ENCODE measurements at places on chromosomes 6 and 20.

GRCh38 chr6:170010665-170011203 lies 259.3 kb downstream of the ERMARD start:
- no peak for DNase-seq

GRCh38 chr6:161403717-161404116 lies 129.9 kb upstream of the AGPAT4 start:
- DNase-seq = no peak

DNA sequence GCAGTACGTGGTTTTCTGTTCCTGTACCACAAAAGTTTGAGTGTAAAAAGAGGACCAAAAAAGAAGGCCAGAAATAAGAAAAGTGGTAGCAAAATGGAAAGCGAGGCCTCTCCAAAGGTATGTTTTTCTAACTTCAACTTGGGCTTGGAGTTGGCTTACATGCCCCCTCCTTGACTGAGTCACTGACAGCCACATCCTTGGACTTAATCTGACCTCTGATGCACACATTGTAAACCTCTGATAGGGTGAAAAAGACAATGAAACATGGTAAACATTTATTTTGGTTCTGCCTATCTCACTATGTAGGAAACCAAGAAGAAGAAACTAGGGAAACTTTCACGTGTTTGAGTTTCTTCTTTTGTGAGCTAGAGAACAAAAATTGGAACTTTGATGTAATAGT lies 503.2 kb upstream of the ID4 start:
- DNase-seq = no peak

GRCh38 chr6:37622646-37623071 lies 75.0 kb downstream of the MDGA1 start:
- DNase-seq = peak; percentile 38

DNA sequence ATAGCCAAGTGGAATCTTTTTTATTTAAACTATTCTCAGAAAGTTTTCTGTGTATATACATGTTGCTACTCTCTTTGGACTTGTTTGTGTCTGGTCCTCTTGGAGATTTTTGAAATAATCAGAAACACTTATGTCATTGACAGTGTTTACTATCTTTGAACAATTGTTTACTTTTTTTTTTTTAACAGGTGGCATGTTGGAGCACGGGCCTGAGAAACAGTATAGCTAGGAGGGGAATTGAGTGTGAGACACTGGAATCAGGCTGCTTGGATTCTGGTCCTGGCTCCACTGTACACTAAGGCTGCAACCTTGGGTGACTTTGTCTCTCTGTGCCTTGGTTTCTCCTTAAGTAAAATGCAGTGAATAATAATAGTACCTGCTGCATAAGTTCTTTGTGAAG lies 279.6 kb downstream of the PRL start:
- no peak for DNase-seq

DNA sequence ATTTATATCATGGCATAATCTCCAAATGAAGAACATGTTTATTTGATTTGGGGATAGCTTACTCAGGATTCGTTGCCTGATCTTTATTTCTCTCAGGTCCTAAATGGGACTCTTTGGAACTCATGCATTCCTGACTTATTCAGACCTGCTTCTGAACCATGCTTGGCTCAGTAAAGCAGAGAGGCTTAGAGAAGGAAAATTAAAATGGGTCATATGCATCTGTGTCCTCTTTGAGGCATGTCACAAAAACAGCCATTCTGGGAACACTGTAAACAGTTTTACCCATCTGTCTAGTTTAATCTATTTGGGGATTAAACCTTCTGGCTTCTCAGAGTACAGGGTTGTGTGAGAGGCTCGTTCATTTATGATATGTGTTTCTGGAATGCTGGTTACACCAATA lies 1017.3 kb downstream of the KIF16B start:
- DNase-seq = no peak

DNA sequence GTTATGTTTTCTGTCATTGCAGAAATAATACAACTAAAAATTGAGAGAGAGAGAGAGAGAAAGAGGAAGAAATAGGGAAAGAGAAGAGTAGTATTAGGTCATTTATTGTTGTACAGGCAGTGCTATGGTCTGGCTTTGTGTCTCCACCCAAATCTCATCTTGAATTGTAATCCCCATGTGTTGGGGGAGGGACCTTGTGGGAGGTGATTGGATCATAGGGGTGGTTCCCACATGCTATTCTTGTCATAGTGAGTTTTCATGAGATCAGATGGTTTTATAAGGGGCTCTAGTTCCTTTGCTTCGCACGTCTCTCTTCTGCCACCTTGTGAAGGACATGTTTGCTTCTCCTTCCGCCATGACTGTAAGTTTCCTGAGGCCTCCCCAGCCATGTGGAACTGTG lies 677.4 kb upstream of the CHD6 start:
- no peak for DNase-seq

DNA sequence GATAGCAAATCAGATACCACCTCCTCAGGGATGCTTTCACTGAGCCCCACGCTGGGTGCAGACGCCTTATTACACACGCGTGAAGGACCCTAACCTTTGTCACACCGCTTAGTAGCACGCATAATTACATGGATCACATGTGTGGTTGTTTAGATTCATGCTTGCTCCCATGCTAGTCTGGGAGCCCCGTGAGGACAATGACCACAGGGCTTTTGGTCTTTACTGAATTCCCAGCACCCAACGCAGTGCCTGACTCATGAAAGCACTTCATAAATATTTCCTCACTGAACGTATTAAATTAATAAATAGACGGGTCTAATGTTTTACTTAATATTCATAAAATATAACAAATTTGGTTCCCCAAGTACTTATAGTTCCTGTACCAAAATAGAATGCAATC lies 132.5 kb downstream of the ALDH8A1 start:
- no peak for DNase-seq

GRCh38 chr6:11323666-11324452 lies 91.4 kb upstream of the NEDD9 start:
- no peak for DNase-seq

DNA sequence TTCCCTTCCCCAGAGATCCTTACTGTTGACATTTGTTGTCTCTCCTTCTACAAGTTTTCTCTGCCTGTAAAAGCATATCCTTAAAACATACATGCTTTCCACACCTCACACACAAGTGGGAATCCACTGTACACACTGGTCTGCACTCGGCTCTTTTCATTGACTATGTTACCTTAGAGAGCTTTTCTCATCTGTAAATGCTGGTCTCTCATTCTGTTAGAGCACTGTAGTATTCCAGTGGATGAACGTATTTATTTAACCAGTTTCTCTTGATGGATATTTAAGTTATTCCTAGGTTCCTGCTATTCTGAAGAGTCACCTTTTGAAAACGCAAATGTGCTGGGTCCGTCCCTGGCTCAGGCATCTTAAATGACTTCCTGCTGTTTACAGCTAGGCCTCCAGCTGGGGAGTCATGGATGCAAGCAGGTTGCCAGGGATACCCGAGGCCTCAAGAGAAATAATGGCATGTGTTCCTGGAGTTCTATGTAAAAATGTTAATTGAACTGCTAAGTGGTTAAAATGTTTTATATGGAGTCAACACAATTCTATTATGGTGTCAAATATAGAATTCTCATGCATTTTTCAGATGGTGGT lies 61.1 kb upstream of the TGM3 start:
- DNase-seq = no peak

DNA sequence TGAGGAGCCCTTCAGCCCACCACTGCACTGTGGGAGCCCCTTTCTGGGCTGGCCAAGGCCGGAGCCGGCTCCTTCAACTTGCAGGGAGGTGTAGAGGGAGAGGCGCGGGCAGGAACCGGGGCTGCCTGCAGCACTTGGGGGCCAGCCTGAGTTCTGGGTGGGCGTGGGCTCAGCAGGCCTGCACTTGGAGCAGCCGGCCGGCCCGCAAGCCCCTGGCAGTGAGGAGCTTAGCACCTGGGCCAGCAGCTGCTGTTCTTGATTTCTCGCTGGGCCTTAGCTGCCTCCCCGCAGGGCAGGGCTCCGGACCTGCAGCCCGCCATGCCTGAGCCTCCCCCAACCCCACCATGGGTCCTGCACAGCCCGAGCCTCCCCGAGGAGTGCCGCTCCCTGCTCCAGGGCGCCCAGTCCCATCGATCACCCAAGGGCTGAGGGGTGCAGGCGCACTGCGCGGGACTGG lies 101.7 kb upstream of the ADGRB3 start:
- DNase-seq = no peak

DNA sequence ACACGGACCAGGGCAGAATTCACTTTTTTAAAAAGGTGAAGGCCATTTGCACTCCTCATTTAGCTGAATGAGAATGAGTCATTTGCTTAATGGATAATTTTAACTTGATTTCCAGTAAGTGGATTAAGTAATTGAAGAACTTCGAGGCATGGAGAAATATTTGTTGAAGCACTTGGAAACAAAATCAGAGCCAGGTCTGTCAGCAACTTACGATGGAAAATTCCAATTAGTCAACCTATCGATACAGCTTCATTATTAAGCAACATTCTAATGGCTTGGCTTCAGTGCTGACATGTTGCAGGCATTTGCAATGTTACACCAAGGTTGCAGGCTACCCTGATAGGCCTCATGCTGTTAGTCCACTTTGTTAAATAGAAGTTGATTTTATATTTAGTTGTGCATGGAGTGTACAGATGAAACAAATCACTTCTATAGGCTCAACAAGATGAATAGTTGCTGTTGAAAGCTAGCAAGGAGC lies 423.5 kb upstream of the SLC35B3 start:
- DNase-seq = no peak

DNA sequence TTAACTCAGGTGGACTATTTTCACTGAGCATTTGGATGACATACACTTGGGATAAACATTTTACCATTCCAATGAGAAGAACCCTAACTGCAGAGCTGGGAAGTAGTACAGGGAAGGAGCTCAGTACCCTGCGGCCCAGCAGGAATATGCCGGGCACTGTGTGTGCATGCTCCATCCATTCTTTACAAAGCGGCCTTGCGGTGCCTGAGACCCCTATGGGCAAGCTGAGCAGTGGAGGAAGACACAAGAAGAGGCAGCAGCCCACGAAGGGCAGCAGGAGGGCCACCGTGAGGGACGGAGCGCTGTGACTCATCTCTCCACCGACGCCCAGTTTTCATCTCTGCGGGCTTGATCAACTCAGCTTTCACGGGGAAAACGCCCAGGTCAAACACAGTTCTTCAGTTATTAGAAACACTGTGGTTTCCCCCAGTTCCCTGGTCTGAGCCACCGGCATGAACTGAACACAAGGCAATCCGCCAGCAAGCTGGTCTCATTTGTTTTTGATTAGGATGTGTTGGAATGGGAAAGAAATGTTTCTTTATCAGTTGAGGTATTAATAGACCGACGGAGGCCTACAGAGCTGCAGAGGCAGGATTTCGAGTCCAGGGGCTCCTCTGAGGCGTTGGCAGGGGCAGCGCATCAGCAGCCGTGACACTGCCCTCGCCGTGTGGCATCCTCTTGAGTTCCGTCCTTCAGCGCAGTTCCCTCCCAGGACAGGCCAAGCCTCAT lies 44.9 kb downstream of the IRF4 start:
- DNase-seq = no peak

DNA sequence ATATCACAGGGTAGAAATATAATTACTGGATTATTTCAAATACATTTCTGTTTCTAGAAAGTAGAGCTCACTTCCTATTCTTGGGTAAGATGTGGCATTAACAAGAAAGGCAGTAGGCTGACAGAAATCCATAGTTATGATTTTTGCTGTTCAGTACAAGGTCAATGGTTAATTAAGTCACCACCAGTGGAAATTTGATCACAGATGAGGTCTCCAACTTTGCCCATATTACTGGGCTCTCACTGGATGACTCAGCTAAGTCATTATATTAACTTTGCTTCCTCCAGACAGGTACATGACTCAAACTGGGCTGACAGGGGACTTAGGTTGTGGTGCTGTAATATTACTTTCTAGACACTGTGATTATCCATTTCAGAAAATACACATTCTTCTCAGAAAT lies 212.4 kb downstream of the GRIK2 start:
- no peak for DNase-seq

DNA sequence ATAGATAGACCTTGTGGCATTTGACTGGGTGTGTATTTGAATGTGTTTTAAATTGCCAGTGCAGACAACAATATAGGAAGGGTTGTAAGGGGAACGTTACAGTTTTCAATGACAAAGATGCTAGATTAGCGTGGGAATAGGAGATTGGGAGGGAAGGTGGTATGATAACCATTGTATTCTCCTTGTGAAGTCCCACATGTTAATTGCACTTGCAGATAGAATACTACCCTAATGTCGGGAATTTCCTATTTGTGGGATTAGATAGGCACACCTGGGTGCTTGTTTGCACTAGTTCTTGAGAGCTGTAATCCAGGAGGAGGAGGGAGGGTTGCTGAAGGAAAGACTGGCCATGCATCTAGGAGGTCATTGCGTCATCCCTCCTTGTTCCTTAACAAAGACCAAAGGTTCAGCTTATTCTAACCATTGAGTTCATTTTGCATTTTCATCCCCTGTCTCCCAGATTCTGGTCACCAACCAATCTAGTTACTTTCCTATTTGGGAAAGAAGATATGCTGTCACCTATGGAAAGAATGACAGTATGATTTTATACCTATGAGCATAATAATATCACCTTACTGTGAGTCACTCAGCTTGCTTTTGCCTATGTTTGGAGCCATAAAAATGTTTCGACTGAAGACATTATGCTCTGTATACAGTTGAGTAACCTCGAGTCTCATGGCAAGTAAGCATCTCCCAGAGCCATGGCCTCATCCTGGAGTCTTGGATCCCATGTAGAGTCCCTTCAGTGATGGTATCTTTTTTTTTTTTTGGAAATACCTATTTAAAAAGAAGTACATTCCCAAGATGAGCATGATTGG lies 201.5 kb downstream of the DTNBP1 start:
- no peak for DNase-seq

- DNase-seq = no peak
Measured at GRCh38 chr6:14775528-14775927, 470.3 kb upstream of the JARID2 start.

- DNase-seq = no peak
Measured at GRCh38 chr20:516799-517198, 26.8 kb downstream of the CSNK2A1 start.

- no peak for DNase-seq
Measured at GRCh38 chr20:37406010-37406998, 60.4 kb downstream of the SRC start.

DNA sequence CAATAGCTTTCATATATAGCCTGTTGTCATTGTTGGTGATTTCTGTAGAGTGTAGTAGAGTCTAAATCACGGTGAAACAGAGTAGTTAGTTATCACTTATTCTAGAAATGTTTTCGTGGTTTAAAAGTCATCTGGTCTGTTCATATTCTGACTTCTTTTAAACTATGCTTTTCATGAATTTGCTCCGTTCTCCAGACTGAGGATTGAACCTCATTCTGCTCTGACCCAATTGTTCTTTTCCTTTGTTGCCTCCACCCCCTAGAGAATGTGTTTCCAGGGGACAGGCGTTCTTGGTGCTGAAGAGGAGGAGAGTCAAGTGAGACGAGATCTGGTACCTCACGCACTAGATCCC lies 748 bp upstream of the ZNF292 start:
- no peak for DNase-seq

GRCh38 chr6:5905431-5906339 lies 101.0 kb downstream of the NRN1 start:
- DNase-seq = no peak

- peak; percentile 62 for DNase-seq
Measured at GRCh38 chr6:33161354-33162331, 30.6 kb downstream of the COL11A2 start.

- DNase-seq = no peak
Measured at GRCh38 chr6:3872370-3872854, 23.2 kb downstream of the FAM50B start.
